Uterus (tissue), 4 donors: ENCODE measurements at places on chromosomes 16 and 17. TPM values are rescaled to one million over a fixed set of nuclear protein-coding genes. Genes with fewer than 3 reads are reported as not detected.
A peak's percentile ranks its signal among the peaks of the same experiment; 100 is the strongest.

DNA sequence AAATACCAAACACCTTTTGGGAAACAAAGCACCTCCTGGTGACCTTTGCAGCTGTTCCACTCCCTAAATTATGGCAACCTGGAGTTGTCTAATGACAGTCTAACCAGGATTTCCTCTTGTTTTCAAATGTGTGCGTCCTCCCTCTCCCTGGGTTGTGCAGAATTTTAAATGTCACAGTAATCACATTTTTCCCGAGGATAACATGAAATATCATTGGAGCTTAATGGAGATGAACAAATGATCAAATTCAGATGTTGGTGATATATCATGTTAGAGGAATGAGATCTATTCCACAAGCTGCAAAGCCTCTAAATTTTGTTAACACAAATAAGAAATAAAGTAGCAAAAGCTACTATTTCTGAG lies 86.9 kb upstream of the HLF start:
- no peak overlapping the region for H3K27ac ChIP-seq
- H3K27me3 ChIP-seq = no peaks in the 10 kb centered on the region
- H3K36me3 ChIP-seq = no peaks in the 10 kb centered on the region

GRCh38 chr17:64244165-64244564 lies 18.9 kb downstream of the TEX2 start:
- no peak overlapping the region for H3K4me3 ChIP-seq
- no peak for DNase-seq
- H3K27me3 ChIP-seq = no peaks in the 10 kb centered on the region
- H3K27ac ChIP-seq = peak overlapping the region; percentile 48
- H3K36me3 ChIP-seq = no peaks in the 10 kb centered on the region

DNA sequence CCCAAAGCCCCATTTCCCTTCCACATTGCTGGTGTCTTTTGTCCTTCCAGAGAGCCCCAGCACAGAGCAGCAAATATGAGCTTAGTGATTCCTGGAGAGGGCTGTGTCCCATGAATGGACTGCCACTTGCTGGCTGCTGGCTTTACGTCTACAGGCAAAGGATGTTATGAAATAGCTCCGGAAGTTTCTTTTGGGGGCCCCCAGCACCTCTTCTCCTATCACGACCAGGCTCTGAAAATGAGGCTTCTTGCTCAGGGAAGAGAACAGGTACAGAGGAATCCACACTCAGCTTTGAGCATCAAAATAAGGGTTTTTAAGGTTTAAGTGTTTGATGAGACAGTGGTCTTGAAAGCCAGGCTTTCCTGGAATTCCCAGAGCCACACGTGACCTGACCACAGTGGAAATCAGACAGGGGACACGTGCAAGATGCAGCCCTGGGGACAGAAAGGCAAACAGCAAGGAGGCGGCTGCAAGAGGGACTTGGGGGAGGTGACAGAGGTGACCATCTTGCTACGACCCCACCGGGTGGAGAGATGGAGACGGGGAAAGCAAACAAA lies 58.1 kb downstream of the ZDHHC7 start:
- peaks cover 5% of the 10 kb centered on the region for H3K4me1 ChIP-seq
- DNase-seq = no peak
- H3K27me3 ChIP-seq = no peaks in the 10 kb centered on the region
- H3K36me3 ChIP-seq = no peaks in the 10 kb centered on the region
- H3K27ac ChIP-seq = peak overlapping the region; percentile 68
- H3K4me3 ChIP-seq = no peak overlapping the region

BCAR1 gene
- 50.6 TPM for total RNA-seq

KCNAB3 gene
- 32.7 TPM for total RNA-seq

GRCh38 chr16:82657239-82657638 lies 30.5 kb downstream of the CDH13 start:
- no peak for DNase-seq
- H3K27ac ChIP-seq = no peak overlapping the region
- no peaks in the 10 kb centered on the region for H3K27me3 ChIP-seq
- no peak overlapping the region for H3K4me3 ChIP-seq

- no peak overlapping the region for H3K4me3 ChIP-seq
- no peaks in the 10 kb centered on the region for H3K27me3 ChIP-seq
- H3K27ac ChIP-seq = no peak overlapping the region
- no peak for DNase-seq
- no peaks in the 10 kb centered on the region for H3K4me1 ChIP-seq
- no peaks in the 10 kb centered on the region for H3K36me3 ChIP-seq
Measured at GRCh38 chr16:69499541-69500230, 66.1 kb upstream of the NFAT5 start.

DNA sequence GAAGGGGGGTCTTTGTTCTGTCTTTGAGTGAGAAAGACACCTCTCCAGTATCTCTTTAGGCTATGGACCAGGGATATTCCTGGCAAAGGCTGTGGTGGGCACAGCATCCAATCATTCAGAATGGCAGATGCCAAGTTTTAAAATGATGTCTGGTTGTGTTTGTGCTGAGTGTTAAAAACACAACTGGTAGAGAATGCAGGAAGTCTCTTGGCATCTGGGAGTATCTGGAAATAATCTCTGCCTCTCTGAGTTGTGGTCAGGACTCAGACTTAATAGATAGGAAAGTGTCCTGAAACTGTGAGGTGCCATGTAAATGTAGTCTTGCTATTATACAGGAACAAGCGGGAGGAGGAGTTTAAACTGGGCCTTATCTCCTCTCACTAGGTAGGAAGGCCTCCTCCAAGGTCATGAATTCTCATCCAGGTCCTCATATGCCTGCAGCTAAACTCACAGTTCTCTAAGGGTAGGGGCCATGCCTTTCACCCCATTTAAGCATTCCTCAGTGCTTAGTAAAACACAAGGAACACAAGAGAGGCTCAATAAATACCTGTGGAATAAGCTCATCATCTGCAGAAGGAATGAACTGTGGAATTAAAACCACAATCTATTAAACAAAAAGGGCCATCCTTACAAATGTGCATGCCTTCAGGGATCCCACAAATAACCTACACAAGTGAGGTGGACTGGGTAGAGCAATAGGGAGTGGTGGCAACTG lies 317.6 kb downstream of the CBLN1 start:
- no peaks in the 10 kb centered on the region for H3K36me3 ChIP-seq
- H3K4me3 ChIP-seq = no peak overlapping the region
- no peaks in the 10 kb centered on the region for H3K27me3 ChIP-seq
- DNase-seq = no peak
- peak overlapping the region; percentile 44 for H3K27ac ChIP-seq

SAP30BP gene
- 56.5 TPM for total RNA-seq

ADCY9 gene
- total RNA-seq = 19.7 TPM

- H3K4me1 ChIP-seq = peaks cover 9% of the 10 kb centered on the region
- no peak overlapping the region for H3K4me3 ChIP-seq
- H3K27ac ChIP-seq = no peak overlapping the region
- no peaks in the 10 kb centered on the region for H3K27me3 ChIP-seq
Measured at GRCh38 chr17:80397686-80398085, 17.3 kb upstream of the ENDOV start.

DNA sequence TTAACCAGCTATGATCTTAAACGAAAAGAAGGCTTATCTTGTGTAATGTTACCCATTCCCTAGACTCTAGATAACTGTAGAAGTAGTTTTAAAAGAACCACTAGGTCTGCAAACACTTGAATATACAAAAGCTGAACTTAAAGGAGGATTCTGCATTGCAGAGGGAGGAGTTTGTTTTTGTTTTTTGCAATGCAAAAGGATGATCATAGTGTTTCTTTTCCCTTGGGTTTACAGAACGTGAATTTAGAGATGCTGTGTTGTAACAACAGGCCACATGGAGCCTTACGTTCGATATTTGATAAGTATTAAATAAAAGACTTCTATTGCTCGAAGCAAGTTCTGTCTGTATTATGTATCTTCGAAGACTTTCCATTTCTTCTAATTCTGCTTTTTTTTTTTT lies 77.6 kb downstream of the CHD9 start:
- peak overlapping the region; percentile 91 for H3K27ac ChIP-seq
- no peaks in the 10 kb centered on the region for H3K36me3 ChIP-seq
- no peaks in the 10 kb centered on the region for H3K27me3 ChIP-seq
- DNase-seq = no peak
- H3K4me3 ChIP-seq = no peak overlapping the region

GRCh38 chr16:20401066-20401465 lies 3.5 kb downstream of the PDILT start:
- H3K36me3 ChIP-seq = no peaks in the 10 kb centered on the region
- no peaks in the 10 kb centered on the region for H3K4me1 ChIP-seq
- H3K4me3 ChIP-seq = no peak overlapping the region
- no peak for DNase-seq
- no peaks in the 10 kb centered on the region for H3K27me3 ChIP-seq

CXCL16 gene
- 8.9 TPM for total RNA-seq

DNA sequence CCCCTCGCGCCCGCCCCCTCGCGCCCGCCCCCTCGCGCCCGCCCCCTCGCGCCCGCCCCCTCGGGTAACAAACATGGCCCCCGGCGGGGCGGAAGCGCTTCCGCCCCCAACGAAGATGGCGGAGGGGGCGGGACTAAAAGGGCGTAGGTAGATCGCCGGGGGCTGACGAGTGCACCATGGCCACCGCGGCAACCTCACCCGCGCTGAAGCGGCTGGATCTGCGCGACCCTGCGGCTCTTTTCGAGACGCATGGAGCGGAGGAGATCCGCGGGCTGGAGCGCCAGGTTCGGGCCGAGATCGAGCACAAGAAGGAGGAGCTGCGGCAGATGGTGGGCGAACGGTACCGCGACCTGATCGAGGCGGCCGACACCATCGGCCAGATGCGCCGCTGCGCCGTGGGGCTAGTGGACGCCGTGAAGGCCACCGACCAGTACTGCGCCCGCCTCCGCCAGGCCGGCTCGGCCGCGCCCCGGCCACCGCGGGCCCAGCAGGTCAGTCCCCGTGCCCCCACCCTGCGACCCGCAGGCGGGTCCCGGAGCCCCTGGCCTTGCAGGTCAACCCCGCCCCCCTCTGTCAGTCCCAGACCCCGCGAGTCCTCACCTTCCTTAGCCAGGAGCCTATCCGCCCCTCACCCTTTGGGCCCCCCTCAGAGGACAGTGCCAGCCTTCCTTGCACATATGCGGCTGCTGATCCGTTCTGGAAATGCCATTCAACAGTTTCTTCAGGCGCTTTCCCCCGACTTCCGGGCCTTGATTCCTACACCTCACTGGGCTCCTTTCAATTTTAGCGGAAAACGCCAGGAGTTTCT lies at the start of gene COG1:
Gene COG1, plus strand, starts transcription at position 162 of the 808 bp plus-strand sequence. Its CDS starts 15 bp downstream, at position 177.
- peak; percentile 85 for DNase-seq
- peak within 1 kb of the TSS; percentile 85 for H3K27ac ChIP-seq
- no peaks in the 10 kb centered on the region for H3K4me1 ChIP-seq
- no peaks in the 10 kb centered on the region for H3K27me3 ChIP-seq
- no peaks in the 10 kb centered on the region for H3K36me3 ChIP-seq

GRCh38 chr16:22240023-22240710 lies 34.1 kb downstream of the EEF2K start:
- H3K27ac ChIP-seq = peak overlapping the region; percentile 75
- no peaks in the 10 kb centered on the region for H3K36me3 ChIP-seq
- H3K4me3 ChIP-seq = no peak overlapping the region

GRCh38 chr17:1713160-1713877 lies 3.1 kb upstream of the TLCD2 start:
- peaks cover 16% of the 10 kb centered on the region for H3K4me1 ChIP-seq
- no peak for DNase-seq
- no peak overlapping the region for H3K4me3 ChIP-seq
- H3K27ac ChIP-seq = peak overlapping the region; percentile 92
- H3K36me3 ChIP-seq = no peaks in the 10 kb centered on the region

GRCh38 chr16:53071748-53072301 lies 17.0 kb downstream of the CHD9 start:
- H3K36me3 ChIP-seq = no peaks in the 10 kb centered on the region
- H3K4me1 ChIP-seq = no peaks in the 10 kb centered on the region
- no peak overlapping the region for H3K4me3 ChIP-seq
- H3K27me3 ChIP-seq = no peaks in the 10 kb centered on the region
- peak; percentile 59 for DNase-seq

DNA sequence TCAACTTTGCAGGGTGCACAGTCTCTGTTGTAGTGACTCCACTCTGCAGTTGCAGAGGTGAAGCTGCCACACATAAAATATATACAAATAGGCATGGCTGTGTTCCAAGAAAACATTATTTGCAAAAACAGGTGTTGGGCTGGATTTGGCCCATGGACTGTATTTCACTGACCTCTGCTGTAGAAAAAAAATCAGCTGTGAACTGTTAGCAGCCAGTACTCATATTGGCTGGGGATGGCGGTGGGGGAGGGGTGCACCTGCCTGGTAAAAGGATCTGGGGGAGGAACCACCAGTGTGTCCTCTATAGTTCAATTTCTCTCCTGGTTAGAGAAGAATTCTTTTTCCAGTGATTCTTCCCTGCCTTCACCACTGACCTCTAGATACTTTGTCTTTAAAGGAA lies 50.0 kb downstream of the SHISA9 start:
- DNase-seq = no peak
- H3K27ac ChIP-seq = no peak overlapping the region
- no peak overlapping the region for H3K4me3 ChIP-seq
- no peaks in the 10 kb centered on the region for H3K36me3 ChIP-seq
- H3K27me3 ChIP-seq = no peaks in the 10 kb centered on the region
- H3K4me1 ChIP-seq = no peaks in the 10 kb centered on the region

SPNS2 gene
- total RNA-seq = 21.5 TPM

DNA sequence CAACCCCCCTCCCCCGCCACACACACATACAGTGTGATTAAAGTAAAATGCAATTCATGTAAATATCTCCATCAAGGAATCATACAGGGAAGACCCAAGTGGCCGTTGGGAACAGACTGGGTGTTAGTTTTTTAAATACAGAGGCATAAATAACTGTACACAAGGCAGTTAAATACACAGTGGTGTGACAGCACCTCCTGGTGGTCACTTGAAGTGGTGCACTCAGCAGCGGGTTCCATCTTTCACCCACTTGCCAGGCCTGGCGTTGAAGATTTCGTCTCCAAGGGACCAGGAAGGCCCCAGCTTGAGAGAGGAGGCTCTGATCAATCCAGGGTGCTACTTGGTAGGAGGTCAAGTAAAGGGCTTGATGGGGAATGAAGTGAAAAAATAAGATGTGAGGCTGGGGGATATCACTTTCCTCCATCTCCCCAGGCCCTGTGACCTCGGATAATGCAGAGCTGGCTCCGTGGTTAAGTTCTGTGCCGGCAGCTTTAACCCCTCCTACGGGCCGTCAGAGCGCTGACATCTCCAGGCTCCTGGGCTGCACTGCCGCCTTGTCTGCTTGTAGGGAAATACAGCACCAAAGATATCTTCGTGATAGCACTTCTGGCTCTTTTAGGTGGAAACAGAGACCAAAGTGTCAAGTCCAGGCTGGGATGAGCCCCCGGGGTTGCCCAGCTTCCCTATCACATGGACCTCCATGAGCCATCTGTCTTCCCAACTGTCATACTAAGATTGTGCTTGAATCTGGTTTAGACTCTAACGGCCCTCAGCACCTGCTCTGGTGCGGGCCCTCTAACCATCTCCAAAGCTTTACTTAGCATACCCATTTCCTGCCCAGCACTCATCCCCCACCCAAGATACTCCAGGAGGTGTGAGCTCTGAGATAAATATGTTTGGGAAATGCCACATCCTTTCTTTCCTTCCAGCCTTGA lies 20.7 kb downstream of the LGALS9 start:
- no peaks in the 10 kb centered on the region for H3K4me1 ChIP-seq
- no peak overlapping the region for H3K4me3 ChIP-seq
- DNase-seq = peak; percentile 71
- no peaks in the 10 kb centered on the region for H3K27me3 ChIP-seq
- no peak overlapping the region for H3K27ac ChIP-seq

KRTAP4-5 gene
- total RNA-seq = not detected

FOXN1 gene
- total RNA-seq = not detected

- H3K27me3 ChIP-seq = no peaks in the 10 kb centered on the region
- H3K36me3 ChIP-seq = no peaks in the 10 kb centered on the region
- H3K4me1 ChIP-seq = no peaks in the 10 kb centered on the region
- no peak overlapping the region for H3K27ac ChIP-seq
- no peak for DNase-seq
Measured at GRCh38 chr16:47848421-47849109, 307.2 kb downstream of the ABCC12 start.
